ENCODE measurements at places on chromosomes 16 and 17.
A peak's percentile ranks its signal among the peaks of the same experiment; 100 is the strongest.

- peak; percentile 65 for DNase-seq
These were observed 1.1 kb upstream of the USP32 start for GRCh38 chr17:60392845-60393702.

- DNase-seq: peak; percentile 18
These were observed 23.4 kb upstream of the TNRC6C start for GRCh38 chr17:77935121-77935571.

- peak; percentile 76 for DNase-seq
These were observed 394 bp upstream of the CPD start for GRCh38 chr17:30378241-30378824.

DNA sequence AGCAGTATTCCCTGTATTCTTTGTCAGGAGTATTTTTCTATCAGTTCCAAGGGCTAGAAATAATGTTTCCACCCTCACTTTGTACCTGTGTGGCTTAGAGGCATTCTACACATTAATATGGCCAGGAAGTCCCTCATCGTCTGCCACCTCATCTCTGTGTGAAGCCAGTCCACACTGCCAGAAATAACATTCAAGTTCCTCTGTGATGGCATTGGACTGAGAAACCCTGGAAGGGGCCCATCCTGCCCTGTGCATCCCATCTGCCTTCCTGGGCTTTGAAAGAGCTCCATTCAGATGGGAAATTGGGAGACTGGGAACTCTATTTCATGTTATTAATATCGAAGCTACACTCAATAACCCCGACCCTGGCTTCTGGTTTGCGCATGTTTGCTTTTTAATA, 497.2 kb upstream of the CDH5 start:
- no peak for DNase-seq

- DNase-seq: no peak
These were observed 77.4 kb upstream of the SMIM36 start for GRCh38 chr17:55588446-55589242.

DNA sequence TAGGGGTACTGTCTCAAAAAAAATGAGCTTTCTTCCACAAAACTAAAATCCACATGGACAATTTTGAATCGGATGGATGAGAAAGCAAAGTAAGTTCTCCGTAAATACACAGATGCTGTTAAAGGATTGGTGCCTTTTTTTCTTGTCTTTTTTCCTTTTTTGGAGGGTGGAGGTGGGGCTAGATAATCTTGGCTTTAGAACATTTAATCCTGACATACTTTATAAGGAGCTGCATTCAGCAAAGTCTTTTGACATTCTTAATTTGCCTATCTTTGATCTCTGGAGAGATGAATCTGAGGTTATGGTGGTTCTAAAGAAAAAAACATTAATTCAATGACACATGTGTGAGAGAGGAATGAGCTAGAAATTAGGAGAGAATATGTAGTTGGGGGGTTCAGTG, 312.3 kb upstream of the KCNJ16 start:
- no peak for DNase-seq

GRCh38 chr16:2783581-2784357, 3.6 kb downstream of the PRSS33 start:
- DNase-seq: no peak

DNA sequence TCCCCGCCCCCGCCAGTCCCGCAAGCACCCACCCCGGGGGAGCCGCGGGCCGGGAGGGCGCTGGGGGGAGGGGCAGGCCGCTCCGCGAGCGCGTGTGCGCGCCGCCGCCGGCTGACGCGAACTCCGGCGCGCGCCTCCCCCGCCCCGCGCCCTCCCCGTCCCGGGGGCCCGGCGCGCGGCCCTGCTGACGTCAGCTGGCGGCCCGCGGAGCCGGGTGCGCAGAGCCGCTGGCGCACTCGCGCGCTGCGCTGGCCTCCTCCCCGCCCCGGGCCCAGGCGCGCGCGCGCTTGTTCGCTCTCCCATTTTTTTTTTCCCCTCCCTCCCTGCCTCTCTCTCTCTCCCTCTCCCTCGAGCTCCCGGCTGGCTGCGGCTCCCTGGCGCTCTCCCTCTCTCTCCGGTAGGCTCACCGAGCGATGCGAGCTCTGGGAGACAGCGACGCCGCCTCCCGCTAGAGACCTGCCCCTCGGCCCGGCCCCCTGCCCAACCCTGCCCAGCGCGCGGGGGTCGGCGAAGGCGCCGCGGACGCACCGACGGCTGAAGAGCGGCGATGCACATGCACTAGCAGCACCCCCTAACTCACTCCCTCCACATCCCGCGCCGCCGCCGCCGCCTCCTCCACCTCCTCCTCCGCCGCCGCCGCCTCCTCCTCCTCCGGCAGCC, at the start of gene GNAO1:
Gene GNAO1 (plus strand): TSS at position 334 of the 660 bp plus-strand sequence. CDS start 747 bp downstream, outside the sequence.
- DNase-seq: peak; percentile 41

DNA sequence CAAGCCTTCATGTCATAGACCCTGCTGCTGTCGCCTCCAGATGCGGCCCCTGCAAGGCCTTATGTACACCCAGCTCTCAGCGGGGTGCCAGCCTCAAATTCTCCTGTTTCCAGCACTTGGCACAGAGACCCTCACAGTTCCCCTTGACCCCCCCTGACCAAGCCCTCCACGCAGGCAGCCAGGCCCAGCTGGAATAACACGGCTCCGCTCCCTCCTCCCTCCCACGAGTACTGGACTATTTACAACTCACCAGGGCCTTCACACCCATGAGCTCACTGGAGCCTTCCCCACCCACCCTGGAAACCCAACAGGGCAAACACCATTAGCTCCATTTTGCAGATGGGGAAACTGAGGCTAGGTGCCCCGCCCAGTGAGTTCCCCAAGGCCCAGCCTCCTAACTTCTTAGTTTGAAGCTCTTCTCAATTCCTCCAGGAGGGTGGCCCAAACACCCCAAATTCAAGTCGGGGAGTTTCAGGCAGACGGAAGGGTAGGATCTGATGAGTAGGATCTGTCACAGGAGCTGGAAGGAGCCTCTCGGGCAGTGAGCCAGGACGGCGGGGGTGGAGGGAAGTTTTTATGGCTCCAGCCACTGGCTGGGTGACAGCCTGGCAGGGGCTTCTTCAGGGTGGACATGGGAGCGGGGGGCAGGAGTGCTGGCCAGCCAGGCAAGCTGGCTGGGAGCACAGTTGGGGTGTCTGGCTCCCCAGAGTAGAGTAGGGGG, 17.5 kb upstream of the DLX4 start:
- DNase-seq: no peak

DNA sequence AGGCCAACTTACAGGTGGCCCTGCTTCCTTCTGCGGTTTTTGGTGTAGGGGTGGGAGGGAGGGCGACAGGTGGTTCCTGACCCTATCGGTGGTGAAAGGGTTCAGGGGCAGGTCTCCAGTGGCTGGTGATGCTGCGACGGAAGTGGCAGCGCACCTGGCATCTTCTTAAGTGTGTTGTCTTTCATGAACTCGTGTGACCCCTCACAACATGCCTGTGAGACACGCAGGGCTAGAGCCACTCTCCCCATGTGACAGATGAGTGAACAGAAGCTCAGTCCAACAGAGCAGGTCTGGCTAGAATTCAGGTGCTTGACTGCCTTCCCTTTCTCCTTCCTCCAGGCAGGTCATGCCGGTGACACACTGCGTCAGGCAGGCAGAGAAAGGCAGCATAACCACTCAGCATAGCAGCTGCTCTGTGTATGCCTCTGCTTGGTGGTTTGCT, 8.0 kb downstream of the TNFAIP1 start:
- DNase-seq: no peak

- DNase-seq: no peak
These were observed 232.4 kb upstream of the PSMD7 start for GRCh38 chr16:74064120-74064735.

DNA sequence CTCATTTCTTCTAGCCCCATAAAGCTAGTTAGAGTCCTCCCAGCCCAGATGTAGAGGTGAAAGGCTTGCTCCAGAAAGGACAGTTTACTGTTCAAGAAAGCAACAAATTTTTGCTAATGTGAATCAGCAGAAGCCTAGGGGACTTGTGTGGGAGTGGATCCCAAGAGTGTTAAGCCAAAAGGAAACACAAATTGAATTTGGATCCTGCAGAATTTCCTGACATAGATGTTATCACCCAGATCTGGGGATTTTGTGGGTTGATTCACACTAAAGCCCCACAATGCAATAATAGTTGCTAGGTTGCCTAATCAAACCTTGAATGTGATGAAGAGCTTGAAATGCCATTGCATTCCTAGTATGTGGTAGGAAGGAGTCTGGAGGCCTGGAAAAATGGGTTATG, 135.2 kb upstream of the HS3ST3A1 start:
- no peak for DNase-seq

DNA sequence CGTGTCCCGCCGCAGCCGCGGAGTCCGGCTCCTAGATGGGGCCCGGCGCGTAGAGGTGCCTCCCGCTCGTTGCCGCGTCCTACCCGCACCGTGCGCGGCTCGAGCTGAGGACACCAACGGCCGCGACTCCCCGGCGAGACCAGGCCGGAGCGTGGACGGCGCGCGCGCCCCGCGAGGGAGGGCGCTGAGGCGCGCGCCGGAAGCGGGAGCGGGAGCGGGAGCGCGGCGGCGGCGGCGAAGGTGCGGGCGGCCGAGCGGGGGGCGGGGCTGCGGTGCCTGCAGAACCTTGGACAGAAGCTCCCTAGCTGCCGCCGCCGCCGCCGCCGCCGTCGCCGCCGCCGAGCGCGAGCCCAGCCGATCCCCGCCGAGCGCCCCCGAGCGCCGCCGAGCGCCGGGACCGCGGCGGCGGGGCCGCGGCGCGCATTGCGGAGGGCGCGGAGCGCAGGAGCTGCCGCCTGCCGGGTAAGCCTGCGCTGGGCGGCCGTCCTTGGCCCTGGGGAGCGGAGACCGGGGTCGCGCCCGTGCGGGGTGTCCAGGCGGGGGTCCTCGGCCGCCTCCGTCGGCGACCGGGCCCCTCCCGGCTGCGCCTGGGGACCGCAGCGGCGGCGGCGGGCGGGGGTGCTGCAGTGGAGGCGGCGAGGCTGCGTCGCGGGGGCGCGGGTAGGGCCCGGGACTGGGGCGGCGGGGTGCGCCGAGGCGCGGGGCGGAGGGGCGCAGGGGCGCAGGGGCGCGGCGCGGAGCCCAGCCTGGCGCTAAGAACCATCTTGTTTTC, at the start of gene CDK5R1:
Gene CDK5R1 (plus strand): TSS at position 293 of the 772 bp plus-strand sequence. CDS start 628 bp downstream, outside the sequence.
- peak; percentile 78 for DNase-seq

GRCh38 chr16:50675686-50676610, 5.2 kb downstream of the SNX20 start:
- DNase-seq: no peak

DNA sequence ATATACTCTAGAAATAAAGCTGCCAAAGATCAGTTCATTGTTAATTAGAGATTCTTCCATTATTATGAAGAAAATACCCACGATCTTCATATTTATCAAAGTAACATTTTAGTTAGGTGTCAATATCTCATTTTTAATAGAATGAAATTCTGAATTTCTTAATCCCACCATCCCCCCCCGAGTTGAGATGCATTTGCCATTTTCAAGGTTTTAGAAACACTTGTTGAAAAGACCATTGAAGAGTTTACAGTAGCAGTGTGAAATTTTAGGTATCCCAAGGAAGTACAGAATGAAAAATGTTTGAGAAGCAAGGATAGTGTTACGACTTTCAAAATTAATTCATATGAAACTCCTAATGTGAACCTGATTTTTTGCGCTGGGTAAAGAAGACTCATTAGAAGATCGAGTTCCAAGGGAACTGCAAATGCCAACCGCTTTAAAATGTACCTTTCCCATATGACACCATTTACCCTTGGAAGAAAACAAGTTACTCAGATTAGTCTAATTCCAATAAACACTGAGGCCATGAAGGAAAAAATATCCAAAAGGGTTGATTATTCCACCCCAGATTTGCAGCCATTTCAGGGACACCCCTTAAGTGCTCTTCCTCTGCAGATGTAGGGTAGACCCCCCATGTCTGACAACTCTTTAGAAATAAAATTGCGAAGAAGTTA, 731 bp downstream of the IKZF3 start:
- DNase-seq: no peak

GRCh38 chr17:82112914-82113311, 14.9 kb upstream of the FASN start:
- DNase-seq: no peak

GRCh38 chr16:57413301-57413730, 8.7 kb downstream of the CCL17 start:
- no peak for DNase-seq

DNA sequence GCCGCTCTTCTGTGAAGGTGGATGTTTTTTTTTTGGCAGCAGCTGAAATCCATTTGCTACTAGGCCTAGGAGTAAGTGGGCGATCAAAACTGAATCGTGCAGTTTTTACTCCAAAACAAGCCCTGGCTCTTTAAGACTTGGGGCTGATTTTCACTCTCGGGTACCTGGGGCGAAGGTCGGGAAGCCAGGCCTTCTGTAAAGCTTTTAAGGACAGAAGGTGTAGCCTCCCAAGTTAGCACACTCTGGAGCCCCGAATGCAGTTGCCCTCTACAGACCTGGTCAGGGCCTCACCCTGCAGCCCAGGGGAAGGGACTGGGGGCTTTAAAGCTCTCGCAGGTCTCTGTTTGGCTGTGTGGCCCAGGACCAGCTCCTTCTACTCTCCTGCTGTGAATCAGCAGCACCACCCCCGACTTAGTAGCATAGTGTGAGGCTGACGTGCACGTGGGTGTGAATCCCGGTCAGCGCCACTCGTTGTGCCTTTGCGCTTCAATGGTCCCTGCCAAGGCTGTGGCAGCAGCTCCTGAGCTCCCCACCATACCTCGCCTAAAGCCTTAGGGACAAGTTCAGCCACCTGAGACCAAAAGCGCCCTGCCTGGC, 49.9 kb downstream of the TMEM235 start:
- DNase-seq: no peak

Measured in activated naive CD4-positive, alpha-beta T cell treated with anti-CD3 and anti-CD28 coated beads for 36 hours (primary cell).